ENCODE measurements at places on chromosomes 11 and 22. TPM values are rescaled to one million over a fixed set of nuclear protein-coding genes. Genes with fewer than 3 reads are reported as not detected.

Gene ADAMTS15
- polyA plus RNA-seq, result not detected

DNA sequence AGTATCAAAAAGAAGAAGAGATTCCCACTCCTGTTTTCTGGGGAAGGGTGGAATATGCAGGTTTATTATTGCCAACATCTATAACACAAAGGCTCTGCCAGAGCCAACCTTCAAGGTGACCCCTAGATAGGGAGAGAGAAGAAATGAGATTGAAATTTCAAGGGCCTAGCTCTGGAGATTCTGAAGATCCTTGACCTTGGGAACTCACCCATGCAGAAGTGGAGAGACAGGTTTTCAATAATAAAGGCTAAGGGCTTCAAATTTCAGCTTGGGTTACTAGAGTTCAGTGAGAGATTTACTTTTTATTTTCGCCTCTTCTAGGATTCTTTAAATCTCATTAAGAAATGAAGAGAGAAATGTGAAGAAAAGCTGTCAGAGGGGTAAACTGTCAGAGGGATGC, 98.4 kb downstream of the CD44 start:
- no peak for DNase-seq

- DNase-seq, result no peak
These were observed 4.6 kb upstream of the PGGHG start for GRCh38 chr11:284105-285020.

- DNase-seq, result peak; percentile 44
These were observed 1.2 kb downstream of the C2CD2L start for GRCh38 chr11:119108146-119108856.

- DNase-seq, result no peak
These were observed 669 bp downstream of the MICAL3 start for GRCh38 chr22:18023509-18024275.

DNA sequence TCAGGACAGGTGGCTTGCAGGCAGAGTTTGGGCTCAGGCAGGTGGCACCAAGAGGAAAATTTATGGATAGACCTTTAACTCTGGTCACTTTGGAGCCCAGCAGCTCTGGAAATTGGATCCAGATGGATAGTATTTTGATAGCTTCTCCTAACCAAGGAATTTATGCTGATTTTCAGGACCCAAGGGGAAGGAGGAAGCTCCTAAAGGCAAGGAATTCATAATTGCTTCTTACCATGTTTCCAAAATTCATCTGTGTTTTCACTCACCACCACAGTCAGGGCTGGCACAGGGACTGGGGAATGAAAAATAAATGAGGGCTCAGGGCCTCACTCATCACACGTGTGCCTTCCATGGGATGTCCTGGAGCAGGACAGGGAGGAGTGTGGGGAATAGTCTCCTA, 317.8 kb downstream of the ST3GAL4 start:
- no peak for DNase-seq

DNA sequence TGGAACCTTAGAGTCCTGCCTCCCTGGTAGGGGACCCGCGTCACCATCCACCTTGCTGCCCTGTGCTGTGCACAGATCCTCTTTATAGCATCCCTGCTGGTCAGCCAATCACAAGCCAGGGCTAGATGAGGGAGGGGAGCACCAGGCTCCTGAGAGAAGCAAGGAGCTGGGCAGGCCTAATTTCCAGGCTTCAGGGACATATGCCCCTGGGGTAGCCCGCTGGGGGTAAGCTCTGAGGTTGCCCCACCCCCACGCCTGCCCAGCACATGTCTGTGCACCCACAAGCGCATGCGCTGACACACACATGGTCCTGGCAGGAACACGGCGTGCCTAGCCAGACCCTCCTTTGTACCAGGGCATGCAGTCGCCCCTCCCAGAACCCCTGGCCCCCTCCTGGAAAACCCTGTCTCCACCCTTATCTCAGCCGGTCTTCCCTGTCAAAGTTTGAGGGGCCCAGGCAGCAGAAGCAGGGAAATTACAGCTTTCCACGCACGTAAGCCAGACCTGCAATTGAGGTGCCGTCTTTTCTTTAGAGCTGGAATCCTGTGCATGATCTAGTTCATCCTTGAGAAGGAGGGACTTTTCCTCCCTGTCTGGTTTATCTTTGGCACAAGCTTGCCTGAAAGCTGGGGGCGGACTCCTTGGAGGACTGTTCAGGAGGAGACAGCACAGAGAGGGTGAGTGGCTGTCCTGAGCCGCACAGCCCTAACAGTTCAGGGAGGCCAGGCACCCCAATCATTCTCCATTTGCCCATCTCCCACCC, 2.1 kb downstream of the SSTR3 start:
- no peak for DNase-seq

Gene OR4A16
- not detected for polyA plus RNA-seq

Gene PRR33
- polyA plus RNA-seq, result 0.17 TPM

- DNase-seq, result no peak
These were observed 15.0 kb downstream of the CXCR5 start for GRCh38 chr11:118898400-118899295.

DNA sequence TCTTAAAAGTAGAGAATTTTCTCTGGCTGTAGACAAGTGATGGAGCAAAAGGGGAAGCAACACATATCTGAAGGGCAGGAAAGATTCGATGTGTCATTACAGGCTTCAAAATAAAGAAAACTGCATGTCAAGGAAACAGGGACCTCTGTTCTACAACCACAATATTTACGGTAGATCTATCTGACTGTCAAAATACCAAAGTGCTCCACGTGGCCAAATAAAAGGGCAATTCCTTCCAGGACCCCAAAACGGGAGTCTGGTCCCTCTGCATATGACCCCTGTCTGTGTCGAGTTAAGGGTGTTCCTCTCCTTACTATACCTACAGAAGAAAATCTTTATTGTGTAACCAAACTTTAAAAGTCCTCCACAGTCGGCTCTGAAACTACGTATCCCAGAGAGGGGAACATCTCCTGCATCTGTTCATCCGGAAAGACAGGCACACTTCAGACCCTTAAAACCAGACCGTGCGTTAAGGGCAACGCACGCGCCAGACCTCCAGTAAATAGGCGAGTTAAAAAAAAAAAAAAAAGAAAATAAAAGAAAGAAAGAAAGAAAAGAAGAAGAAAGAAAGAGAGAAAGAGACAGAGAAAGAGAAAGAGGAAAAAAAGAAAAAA, 756 bp downstream of the CLNS1A start:
- DNase-seq, result no peak

Measured in naive thymus-derived CD4-positive, alpha-beta T cell (primary cell).